Stimulated activated CD4-positive, alpha-beta T cell treated with anti-CD3 and anti-CD28 coated beads, Interleukin-4, amount 100 ng/mL, for 48 hours (primary cell): ENCODE measurements at places on chromosomes 7 and 10.

GRCh38 chr7:55438757-55439525 lies 73.8 kb downstream of the LANCL2 start:
- no peak for DNase-seq

DNA sequence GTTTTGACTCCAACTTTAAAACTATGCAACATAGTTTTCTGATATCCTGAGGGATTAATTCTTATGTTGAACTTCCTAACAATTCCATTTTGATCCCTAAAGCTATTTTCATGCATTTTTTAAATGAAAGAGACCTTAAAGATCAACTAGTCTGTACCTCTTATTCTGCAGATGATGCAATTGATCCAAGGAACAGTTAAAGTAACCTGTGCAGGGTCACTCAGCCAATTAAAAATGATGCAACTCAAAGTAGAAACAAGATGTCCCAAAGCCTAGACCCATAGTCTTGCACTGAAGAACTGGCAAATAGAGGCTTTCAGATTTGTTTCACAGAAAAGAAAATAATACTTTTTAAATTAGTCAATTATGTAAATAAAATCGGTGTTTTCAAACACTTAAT lies 86.3 kb downstream of the IMMP2L start:
- no peak for DNase-seq

GRCh38 chr10:104581884-104582601 lies 59.0 kb upstream of the SORCS3 start:
- DNase-seq: no peak

DNA sequence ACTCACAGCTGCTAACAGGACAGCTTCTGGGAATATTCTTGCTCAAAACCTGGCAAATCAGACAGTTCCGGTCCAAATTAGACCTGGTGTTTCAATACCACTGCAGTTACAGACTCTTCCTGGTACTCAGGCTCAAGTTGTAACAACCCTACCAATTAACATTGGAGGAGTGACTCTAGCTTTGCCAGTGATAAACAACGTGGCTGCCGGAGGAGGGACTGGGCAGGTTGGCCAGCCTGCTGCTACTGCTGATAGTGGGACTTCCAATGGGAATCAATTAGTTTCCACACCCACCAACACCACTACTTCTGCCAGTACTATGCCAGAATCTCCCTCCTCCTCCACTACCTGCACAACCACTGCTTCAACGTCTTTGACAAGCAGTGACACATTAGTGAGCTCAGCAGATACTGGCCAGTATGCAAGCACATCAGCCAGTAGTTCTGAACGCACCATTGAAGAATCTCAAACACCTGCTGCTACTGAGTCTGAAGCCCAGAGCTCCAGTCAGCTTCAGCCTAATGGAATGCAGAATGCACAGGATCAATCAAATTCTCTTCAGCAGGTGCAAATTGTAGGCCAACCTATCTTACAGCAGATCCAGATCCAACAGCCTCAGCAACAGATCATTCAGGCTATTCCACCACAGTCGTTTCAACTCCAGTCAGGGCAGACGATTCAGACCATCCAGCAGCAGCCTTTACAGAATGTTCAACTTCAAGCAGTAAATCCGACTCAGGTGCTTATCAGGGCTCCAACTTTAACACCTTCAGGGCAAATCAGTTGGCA lies 2.1 kb downstream of the SP4 start:
- no peak for DNase-seq

GRCh38 chr7:30734497-30734896 lies 17.4 kb upstream of the INMT start:
- no peak for DNase-seq

GRCh38 chr10:110483633-110484032 lies 14.1 kb upstream of the DUSP5 start:
- DNase-seq: no peak

GRCh38 chr7:5426226-5426475 lies 2.5 kb upstream of the TNRC18 start:
- no peak for DNase-seq

DNA sequence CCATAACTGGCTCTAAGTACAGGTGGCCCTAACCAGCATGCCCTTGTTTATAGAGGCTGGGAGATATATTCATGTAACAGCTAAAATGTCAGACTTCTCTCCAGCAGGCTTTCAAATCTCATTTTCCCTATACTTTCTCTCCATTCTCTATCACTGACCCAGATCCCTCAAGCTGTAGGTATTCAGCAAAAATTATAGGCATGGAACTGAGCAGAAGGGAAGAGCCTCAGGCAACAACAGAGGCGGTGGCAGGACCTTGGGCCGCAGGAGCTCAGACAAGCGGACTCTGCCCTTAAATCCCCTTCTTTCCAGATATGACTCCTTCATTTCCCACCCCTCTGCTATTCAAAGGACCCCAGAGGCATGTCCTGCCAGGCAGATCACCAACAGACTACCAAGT lies 417.4 kb downstream of the PLXNA4 start:
- no peak for DNase-seq

DNA sequence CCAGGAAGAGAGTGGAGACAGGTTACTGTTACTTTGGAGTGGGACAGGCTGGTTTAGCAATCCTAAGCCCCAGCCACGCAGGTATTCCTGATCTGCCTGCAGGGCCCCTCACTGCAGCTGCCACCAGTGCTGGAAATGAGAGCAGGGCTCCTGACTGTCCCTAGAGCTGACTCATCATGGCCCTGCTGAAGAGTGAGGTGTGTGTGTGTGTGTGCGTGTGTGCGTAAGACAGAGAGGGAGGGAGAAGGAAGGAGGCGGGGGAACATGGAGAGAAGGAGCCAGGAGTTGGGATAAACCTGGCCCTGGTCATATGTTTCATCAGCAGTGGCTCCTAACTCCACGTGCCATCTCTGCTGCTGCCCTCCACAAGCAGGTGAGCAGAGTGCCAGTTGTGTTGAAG lies 3.6 kb downstream of the FOXI2 start:
- DNase-seq: no peak

- DNase-seq: no peak
These were observed 192.0 kb downstream of the BICC1 start for GRCh38 chr10:58704671-58705141.

DNA sequence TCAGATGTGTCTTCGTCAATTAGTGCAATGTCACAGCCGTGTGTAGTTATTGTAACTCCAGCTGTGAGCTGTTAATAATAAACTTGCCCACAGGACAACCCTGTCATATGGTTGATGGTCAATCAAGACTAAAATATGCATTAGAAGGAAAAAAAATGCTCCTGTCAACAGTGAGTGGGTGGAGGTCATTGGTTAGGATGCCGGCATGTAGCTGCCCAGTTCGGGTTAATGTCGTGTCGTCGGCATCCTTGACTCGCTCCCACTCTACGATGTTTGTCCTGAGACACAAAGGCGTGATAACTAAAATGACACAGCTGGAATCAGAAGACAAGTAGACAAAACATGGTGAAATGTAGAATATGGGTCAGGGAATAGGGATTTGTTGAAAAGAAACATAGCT lies 442.8 kb upstream of the NPVF start:
- no peak for DNase-seq

GRCh38 chr10:75083972-75084833 lies 27.3 kb upstream of the SAMD8 start:
- DNase-seq: no peak

DNA sequence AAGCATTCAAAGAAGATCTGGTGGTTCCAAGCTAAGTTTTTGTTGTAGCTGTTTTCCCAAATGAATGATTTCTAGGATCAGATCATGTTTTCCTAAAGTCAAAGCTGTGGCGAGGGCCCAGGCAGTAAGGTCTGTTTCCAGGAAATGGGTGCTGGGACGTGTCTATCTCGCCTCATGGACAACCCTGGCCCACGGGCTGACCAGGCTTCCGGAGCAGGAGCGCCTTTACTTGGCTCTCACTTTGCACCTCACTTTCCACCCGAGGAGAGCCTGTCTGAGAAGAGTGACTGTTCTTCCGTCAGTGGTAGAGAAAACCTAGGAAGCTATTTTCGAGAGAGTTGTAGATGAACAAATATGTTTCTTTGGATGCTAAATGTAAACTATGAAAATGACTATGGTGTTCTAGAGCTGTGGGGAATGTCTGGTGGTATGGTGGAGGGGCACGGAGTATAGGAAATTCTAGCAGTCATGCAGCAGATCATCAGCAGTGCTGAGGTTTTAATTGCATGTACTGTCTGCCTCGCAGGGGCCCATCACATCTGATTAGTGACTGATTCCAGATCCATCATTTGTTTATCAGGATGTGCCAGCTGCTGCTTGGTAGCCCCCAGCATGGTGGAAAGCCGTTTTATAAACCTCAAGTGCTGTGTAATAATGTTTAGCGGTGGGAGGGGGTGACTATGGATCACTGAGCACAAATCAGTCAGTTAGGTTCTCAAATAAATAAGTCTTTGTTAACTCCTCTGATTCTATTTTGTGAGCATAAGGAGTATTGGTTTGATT lies 66.6 kb downstream of the VWC2 start:
- DNase-seq: no peak

DNA sequence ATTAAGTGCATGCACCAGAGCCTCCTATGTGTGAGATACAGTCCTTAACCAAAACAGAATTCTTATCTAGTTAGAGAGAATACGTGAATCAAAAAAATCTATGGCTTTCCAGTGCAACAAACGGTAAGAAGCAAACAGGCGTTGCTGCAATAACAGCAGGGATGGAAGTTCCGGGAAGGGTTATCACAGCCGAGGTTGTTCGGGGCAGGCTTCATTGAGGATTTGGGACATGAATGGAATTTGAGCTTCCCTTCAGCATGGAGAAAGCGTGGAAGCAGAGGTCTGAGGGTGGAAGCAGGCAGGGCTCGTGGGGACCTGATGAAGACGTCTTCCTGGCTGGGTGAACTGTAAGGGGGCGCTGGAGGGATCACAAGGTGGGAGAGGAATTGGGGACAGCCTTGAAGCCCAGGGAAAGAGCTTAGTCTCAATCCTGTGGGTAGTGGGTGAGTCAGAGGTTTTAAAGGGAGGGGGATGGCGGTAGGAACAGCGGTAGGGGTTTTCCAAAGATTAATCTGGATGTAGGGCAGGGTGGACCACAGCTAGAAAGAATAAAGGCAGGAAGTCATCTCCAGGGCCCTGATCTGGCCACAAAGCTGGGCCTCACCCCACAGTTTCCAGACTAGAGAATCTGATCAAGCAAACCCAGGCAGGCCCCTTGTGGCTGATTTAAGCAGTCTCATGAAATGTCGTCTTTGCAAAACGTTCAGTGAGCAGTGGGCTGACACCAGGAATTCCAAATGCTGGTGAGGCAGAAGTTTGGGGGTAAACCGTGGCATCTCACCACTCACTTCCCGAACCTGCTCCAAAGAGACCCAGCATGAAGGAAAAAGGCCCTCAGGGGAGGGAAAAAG lies 65.1 kb downstream of the CALML3 start:
- no peak for DNase-seq

DNA sequence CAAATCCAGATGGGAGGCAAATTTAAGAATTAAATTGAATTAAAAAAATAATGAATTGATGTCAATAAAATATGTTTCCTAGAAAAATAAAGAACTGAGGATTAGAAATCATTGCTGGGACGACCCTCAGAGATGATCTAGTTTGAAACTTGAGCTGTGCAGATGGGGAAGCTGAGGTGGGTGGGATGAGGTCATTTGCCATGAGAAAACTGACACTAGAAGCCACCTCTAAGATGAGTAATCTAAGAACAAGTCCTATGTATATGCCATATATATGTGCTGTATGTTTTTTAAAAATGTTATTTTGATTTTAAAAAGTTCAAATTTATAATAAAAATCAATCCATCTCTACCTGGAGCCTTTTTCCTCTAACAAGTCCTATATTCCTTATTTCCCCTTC lies 135.7 kb downstream of the RSU1 start:
- DNase-seq: no peak

DNA sequence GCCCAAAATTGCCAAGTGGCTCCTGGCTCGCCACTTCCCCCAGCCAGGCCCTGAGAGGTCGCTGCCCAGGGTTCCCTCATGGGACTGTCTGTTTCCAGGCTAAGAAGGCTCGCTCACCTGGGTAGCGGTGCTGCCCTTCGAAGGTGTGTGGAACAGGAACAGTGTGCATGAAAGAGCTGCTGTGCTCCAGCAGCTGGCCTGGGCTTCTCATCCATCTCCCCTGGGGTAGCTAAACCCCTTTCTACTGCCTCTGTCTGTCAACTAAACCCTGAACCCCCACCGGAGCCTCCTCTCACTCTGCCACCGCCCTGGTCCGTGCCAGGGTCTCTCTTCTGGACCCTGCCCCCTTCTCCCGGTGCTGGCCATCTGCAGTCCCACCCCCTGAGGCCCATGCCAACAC lies 152.9 kb downstream of the EBF3 start:
- DNase-seq: no peak

GRCh38 chr10:14409247-14409646 lies 78.5 kb upstream of the FRMD4A start:
- peak; percentile 35 for DNase-seq
